ENCODE measurements at places on chromosomes 11 and 22. TPM values are rescaled to one million over a fixed set of nuclear protein-coding genes. Genes with fewer than 3 reads are reported as not detected.
A peak's percentile ranks its signal among the peaks of the same experiment; 100 is the strongest.

Gene FBLN1
- total RNA-seq = 6.6 TPM

Gene MYBPC3
- total RNA-seq = not detected

Gene RASSF7
- 24.2 TPM for total RNA-seq

Gene STT3A
- 171 TPM for total RNA-seq

GRCh38 chr11:64327375-64327774, 9.5 kb downstream of the PRDX5 start:
- DNase-seq = no peak

GRCh38 chr11:73577496-73577917, 20.4 kb downstream of the FAM168A start:
- no peak for DNase-seq

DNA sequence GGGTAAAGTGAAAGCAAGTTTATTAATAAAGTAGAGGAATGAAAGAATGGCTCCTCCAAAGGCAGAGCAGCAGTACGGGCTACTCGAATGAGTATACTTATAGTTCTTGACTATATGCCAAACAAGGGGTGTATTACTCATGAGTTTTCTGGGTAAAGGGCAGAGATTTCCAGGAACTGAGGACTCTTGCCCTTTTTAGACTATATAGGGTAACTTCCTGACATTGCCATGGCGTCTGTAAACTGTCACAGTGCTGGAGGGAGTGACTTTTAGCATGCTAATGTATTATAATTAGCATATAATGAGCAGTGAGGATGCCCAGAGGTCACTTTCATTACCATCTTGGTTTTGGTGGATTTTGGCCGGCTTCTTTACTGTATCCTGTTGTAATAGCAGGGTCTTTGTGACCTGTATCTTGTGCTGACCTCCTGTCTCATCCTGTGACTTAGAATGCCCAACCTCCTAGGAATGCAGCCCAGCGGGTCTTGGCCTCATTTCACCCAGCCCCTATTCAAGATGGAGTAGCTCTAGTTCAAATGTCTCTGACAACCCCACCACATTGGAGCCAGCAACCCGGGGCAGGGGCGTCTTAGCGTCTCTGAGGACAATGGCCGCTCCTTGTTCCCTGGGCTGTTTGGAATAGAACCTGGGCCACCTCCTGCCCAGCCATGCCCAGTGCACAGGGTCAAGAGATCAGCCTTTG, 34.9 kb upstream of the CD82 start:
- DNase-seq = no peak

DNA sequence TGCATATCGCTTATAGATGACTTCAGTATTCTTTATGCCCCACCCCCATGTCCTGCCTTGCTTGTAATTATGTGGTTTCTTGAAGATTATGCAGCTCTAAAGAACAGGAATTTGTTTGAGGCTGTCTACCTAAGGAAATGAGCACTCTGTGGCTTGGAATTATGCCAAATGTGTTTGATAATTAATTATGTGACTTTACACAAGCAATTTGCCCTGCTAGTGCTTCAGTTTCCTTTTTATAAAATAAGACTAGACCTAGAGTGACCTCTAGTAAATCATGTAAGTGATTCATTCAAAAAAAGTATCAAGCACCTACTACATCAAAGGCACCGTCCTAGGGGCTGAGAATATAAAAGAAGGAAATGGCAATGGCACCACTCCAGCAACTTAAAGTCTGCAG, 491.5 kb upstream of the KIRREL3 start:
- peak; percentile 34 for DNase-seq

DNA sequence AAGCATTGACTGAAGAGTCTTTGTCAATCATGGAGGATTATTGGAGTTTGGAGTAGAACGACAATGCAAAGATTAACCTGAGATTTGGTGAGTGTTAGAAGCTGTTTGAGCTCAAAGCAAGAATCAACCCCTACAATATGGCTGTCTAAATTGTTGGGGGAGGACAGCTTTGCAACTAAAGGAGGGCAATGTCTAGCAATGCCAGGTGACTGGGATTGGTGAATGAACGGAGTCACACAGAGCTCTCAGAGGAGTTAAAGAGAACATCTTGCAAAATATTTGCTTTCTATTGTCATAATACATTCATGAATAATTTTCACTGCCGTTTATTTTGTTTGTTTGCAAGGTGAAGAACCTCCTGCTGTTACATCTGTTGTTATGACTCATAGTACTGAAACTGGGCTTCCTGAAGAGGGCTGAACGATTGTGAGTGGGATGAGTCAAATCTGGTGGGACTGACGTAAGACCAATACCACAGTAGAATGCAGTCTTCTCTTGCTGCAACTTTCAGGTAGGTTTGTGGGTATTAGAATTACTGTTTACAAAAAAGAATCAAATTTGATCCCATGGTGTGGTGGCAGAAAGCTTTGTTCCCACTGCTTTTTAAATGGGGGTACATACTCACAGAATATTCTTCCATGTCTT, 281.9 kb downstream of the CADM1 start:
- DNase-seq = peak; percentile 41

GRCh38 chr22:22753526-22754267, 109.3 kb downstream of the GGTLC2 start:
- no peak for DNase-seq

- no peak for DNase-seq
Measured at GRCh38 chr11:8071616-8072581, 9.1 kb upstream of the TUB start.

GRCh38 chr11:129312730-129313503, 62.7 kb upstream of the BARX2 start:
- DNase-seq = no peak

- DNase-seq = no peak
Measured at GRCh38 chr22:32564170-32565001, 89.8 kb downstream of the FBXO7 start.

GRCh38 chr11:74011360-74012073, 2.6 kb upstream of the UCP3 start:
- no peak for DNase-seq

Measured in glomerular endothelial cell (primary cell).